Activated T-helper 9 cell treated with anti-CD3 and anti-CD28 coated beads, Interleukin-2, amount 50 U/mL, for 16 hours (primary cell): ENCODE measurements at places on chromosomes 5 and 9.

- no peak for DNase-seq
These were observed 93.7 kb upstream of the SMC5 start for GRCh38 chr9:70165006-70165602.

DNA sequence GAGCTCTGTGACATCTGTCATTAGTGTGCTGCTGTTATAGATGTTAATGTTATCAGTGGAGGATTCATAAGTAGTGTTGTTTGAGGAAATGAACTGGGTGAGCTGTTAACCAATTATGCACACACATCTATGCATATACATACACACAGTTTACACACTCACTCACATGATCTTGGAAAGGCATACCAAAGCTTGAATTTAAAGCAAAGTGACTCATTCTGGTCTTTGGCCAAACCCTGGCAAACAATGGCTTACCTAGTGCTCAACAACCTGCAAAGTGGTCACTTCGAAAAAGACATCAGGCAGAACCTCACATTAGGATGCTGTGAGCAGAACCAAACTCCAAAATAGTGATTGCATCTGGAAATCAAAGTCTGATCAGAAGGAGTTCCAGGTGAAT is 1037.3 kb upstream of the CDH6 start:
- no peak for DNase-seq

DNA sequence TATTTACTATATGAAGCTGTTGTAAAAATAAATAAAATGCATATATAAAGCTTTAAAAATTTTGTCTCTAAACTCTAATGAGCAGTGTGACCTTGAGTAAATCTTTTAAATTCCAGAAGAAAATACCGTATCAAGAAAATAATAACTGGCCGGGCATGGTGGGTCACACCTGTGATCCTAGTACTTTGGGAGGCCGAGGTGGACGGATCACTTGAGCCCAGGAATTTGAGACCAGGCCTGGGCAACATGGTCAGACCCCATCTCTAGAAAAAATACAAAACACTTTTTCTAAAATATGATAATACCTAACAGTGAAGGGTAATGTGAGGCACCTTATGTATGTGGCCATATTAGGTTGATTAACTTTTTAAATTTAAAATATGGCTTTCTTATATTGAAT is 8.5 kb downstream of the CPEB4 start:
- DNase-seq: no peak

- DNase-seq: no peak
These were observed 78.1 kb upstream of the HMHB1 start for GRCh38 chr5:143733665-143734455.

DNA sequence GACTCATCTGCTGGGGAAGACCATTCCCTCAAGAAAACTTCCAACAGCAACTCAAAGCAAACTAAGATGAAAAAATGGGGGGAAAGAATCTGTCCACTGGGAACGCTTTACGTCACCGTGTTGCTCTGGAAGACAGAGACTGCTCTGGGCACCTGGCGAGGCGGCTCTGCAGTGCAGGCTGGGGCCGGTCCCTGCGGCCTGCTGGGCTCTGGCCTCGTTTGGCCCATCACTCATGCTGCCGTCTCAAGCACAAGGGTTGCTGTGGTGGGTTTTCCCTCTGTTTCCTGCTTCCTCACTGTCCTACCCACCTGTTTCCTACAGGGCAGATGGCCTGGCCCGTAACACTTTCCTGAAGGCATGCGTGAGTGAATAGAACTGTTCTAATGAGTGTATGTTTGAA is 92.9 kb upstream of the OTULINL start:
- DNase-seq: no peak

DNA sequence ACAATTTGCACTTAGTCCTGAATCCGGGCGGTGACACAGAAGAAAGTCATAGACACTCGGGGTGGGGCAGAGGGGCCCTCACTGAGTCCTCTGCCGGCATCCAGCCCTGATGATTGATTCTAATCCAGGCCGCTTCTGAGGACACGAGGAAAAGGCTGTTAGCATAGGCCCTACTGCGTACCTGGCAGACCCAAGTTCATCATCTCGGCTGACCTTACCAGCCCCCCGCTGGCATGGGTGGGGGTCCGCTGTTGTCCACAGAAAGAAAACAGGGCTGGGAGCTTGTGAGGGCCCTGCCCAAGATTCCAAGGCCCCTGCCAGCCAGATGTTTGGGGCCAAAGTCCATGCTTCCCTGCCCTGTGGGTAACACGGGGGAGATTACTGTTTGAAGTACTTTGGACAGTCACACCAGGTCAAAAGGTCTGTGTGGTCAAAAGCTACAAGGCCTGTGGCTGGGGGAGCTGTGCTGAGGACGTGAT is 24.5 kb downstream of the ERGIC1 start:
- DNase-seq: no peak

- DNase-seq: no peak
These were observed 196.9 kb upstream of the PANK3 start for GRCh38 chr5:168776070-168776469.

DNA sequence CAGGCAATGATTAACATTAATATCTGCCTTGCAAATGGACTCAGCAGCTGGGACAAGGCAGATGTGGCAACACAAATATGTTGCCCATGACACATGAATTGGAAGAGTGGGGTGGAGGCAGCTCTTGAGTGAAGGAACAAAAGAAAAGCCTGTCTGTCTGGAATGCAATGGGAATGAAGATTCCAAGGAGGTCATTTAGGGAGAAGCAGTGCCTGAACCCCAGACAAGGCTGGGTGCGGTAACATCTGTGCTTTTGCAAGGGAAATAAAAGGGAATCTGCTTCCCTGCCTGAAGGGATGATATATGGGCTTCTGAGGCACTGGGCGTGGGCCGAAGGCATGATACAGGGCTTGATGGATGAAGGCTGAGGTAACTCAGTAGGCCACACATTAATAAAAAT is 94.1 kb upstream of the TRIM32 start:
- DNase-seq: no peak

- no peak for DNase-seq
These were observed 95.3 kb downstream of the ZNF608 start for GRCh38 chr5:124650951-124651662.

- no peak for DNase-seq
These were observed 51.3 kb downstream of the LMX1B start for GRCh38 chr9:126664900-126665643.

GRCh38 chr5:79518718-79519117 is 4.8 kb upstream of the HOMER1 start:
- DNase-seq: no peak

- no peak for DNase-seq
These were observed 39.8 kb downstream of the ANXA2R start for GRCh38 chr5:43000111-43000840.

GRCh38 chr5:165334201-165334600 is 1828.8 kb downstream of the MAT2B start:
- DNase-seq: no peak

DNA sequence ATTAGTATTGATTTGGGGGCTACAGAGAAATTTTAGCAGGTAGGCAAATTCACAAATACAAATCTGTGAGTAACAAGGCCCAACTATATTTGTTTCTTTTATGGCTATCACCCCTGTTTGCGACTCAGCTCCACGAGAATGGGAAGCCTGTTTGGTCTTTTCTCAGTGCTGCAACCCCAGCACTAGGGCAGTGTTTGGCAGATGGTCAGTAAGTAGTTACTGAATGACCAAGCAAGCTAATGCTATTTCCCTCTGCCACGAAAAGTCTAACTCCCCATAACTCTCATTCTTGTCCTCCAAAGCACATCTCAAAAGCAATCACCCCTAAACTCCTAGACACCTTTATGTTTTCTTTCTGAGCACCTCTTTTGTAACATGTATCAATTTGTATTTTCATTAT is 245.6 kb downstream of the DNAH5 start:
- DNase-seq: no peak

DNA sequence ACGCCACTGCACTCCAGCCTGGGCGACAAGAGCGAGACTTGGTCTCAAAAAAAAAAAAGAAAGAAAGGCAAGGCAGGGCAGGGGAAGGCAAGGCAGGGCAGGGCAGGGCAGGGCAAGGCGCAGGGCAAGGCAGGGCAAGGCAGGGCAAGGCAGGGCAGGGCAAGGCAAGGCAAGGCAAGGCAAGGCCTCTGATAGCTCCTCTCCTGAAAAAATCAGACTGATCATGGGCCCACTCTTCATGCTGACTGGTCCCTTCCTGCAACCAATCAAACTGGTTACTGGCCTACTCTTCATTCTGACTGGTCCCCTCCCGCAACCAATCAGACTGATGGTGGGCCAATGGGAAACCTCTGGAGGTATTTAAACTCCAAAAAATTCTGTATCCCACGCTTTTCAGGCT is 3.4 kb upstream of the ZBTB5 start:
- no peak for DNase-seq

- DNase-seq: no peak
These were observed at the start of gene GLRX for GRCh38 chr5:95822542-95823181. GLRX (minus strand) TSS chr5:95822726; CDS start chr5:95822662, 64 bp downstream.

- no peak for DNase-seq
These were observed 49.7 kb upstream of the GRAMD2B start for GRCh38 chr5:126373375-126374108.

- DNase-seq: no peak
These were observed 18.0 kb upstream of the PRR16 start for GRCh38 chr5:120446068-120446492.

GRCh38 chr5:149419859-149420544 is 40.9 kb upstream of the IL17B start:
- DNase-seq: no peak

DNA sequence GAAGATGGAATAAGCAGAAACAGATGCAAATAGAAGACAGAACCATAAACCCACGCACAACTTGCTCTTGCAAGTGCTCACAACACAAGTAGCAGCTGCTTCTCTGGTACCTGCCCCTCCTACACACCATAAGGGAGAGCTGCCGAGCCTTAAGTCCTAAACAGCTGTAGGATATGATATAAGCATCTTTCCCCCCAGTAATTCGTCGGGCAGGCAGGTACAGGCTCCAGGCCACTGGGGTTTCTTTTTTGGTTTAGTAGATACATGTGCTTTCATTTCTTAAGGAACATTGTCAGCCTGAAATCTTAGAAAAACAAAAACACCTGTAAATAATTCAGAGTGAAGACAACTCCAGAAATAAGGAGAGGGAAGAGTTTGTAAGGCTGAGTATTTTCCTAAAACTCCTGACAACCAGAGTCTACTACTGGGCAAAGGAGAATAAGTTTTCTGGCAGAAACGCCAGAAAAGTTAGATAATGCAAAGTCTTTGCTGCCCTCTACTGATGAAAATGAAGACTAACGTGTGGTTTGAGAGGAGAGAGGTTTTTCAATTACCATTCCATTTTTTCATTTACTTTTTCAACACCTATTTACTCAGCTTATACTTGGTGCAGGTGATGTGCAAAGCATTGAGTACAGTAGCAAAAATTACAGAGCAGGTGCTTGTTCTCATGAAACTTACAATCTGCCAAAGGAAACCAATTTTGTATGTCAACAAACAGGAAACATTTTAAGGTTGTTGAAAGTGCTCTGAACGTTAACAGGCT is 20.1 kb upstream of the TCERG1 start:
- no peak for DNase-seq

- no peak for DNase-seq
These were observed 100.4 kb upstream of the MAMDC2 start for GRCh38 chr9:69943148-69943806.

- no peak for DNase-seq
These were observed 269.1 kb downstream of the GLIS3 start for GRCh38 chr9:4030751-4031150.

GRCh38 chr5:14737291-14737690 is 72.8 kb downstream of the OTULIN start:
- DNase-seq: no peak

DNA sequence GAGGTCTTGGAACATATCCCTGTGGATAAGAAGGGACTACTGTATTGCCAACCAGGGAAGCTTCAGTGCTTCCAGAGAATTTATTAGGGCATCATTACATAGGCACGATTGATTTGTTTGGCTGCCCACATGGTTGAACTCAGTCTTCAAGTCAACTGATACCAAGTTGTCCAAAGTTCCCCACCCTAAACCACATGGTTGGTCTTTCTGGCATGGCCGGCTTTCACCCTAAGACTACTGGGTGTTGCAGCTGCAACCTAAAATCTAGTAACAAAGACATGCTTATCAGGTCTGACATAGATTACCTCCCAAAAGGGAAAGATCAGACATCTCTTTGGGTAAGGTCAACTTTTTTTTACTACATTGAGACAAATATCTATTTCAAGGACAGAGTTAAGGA is 37.0 kb downstream of the FAF2 start:
- no peak for DNase-seq

DNA sequence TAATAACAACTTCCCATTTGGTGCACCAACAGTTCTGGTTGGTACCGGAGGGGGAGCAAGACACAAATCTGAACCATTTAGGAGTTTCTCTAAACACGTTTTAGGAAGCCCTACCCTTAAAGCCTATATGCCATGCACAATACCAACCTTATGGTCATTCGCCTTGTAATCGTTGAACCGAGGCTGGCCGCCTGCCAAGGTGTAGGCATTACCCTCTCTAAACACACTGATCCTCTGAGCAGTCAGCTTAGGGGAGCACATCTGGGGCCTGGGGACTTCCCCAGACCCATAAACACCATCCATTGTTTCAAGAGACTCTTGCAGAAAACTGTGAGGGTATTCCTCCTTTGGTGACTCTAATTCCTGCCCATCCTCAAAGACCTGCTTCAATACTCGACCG is 328 bp downstream of the GRXCR2 start:
- DNase-seq: no peak

DNA sequence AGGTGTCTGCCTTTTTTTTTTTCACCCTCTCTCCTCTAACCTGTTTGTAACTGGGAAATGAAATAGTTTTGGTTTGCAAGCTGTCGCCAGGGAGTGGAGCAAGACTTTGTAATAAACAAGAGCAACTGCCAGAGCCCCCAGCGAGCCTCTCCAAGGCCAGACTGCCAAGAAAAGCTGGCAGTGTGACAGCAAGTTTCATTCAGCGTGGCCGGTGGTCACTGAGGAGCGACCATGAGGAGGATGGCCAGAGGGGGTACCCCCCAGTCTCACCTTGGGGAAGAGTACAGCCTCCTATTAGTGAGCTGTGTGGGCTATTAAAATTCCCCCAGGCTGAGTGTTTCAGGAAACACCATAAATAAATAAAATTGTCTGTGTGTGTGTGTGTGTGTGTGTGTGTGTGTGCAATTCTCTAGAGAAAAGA is 49.9 kb downstream of the ZFAND5 start:
- DNase-seq: no peak

DNA sequence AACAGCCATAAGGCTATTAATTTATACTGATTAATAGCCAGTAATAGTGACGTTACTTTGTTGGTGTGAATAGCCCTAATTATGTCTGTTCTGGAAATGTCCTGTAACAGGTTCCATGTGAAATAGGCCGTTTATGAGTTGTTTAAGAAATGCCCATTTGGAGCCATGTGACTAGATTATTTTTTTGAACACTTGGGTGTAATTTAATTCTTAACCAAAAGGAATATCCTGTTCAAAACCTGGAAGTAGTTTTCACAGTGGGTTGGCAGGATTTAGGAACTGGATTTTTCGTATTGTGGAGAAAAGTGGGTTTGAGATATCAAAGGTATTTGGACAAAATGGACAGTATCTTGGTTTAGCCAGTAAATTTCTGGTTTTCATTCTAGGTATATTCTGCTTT is 1.3 kb downstream of the TENT2 start:
- DNase-seq: no peak

DNA sequence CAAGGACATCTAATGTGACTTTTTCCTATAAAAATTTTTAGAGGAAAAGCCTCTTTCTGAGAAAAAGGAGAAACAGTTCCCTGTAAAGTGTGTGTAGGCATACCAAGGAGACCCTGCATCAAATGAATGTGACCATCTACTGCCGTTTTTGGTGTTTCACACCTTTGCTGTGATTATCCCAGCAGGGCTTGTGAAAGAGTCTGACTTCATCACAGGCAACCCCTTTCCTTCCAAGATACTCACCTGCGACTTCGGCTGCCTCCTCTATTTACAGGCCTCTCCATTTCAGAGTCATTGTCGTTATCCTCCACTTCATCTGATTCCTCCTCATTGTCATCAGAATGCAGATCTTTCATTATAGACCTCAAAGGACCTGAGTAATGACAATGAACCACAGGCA is 259.1 kb downstream of the MLLT3 start:
- DNase-seq: no peak
